Naive thymus-derived CD4-positive, alpha-beta T cell (primary cell): ENCODE measurements at places on chromosomes 12 and 14. TPM values are rescaled to one million over a fixed set of nuclear protein-coding genes. Genes with fewer than 3 reads are reported as not detected.

DNA sequence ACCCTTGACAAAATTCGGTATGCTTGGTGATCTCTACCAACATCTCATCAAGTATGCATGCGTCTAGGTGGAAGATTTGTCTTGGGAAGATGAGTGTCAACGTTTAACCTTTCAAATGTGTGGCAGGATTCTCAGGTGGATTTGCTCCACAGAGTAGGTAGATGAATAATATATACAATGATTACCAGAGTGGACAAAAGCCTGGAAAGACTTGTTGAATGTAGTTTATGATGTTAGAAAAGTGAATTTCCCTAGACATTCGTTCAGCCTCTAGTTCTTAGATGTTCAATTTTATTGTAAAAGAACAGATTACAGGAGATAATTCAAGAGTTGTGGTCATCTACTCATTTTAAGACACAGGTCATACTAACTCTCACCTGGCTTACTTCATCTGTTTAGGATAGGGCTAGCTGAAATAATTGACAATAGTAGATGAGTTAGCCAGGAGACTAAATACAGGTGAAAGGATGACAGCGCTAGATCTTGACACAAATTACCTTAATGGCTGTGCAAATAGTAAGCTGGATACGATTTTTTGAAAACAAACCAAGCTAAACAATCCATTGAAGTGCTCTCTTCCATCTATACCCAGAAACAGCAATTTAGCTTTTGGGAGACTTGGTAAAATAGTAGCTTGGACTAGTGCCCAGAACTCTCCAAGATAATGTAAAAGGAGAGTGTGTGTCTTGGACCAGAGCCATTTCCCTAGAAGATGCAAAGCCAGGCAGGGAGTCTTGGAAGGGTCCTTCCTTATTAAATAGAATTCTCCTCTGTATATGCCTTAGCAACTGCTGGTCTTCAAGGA, 168.0 kb downstream of the DACT1 start:
- H3K4me3 ChIP-seq = no peak overlapping the region
- no peak for DNase-seq
- no peaks in the 10 kb centered on the region for H3K36me3 ChIP-seq
- no peaks in the 10 kb centered on the region for H3K27me3 ChIP-seq
- no peaks in the 10 kb centered on the region for H3K4me1 ChIP-seq

- H3K4me3 ChIP-seq = no peak overlapping the region
- no peaks in the 10 kb centered on the region for H3K36me3 ChIP-seq
- no peak overlapping the region for H3K27ac ChIP-seq
- H3K27me3 ChIP-seq = no peaks in the 10 kb centered on the region
- no peak for DNase-seq
- no peaks in the 10 kb centered on the region for H3K4me1 ChIP-seq
Measured at GRCh38 chr14:37172936-37173614, 669 bp upstream of the SLC25A21 start.

DNA sequence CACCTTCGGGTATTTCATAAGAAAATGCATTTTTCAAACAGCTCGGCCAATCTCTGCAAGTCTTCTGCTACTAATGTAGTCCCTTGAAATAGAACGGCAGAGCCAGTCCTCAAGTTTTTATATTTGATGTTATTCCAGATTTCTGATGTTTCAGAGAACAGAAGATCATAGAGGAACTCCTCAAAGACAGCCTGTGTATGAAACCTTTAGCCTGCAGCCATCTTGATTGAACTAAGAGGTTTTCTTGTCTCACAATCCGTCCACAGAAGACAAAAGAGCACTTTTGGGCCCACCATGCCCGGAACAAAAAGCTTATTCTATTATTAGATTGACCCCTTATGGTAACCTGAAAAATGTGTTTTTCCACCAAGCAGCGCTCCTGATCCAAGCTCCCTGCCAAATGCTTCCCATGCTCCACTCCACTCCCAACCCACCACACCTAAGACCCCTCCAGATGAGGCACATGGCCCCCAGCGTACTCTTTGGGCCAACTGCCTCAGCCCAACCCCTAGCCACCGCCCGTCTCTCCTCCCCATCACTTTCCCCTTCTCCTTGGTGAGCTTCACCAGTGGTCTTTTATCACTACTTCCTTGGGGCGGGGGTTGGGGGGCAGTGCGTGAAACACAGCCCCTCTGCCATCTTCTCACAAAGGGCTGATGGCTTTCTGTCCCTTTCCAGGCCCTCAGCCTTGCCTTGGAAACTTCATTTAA, 175.8 kb downstream of the CALM1 start:
- H3K27me3 ChIP-seq = no peaks in the 10 kb centered on the region
- H3K36me3 ChIP-seq = no peaks in the 10 kb centered on the region
- H3K27ac ChIP-seq = no peak overlapping the region
- H3K4me1 ChIP-seq = no peaks in the 10 kb centered on the region
- no peak for DNase-seq

- H3K4me3 ChIP-seq = no peak overlapping the region
- H3K27me3 ChIP-seq = no peaks in the 10 kb centered on the region
- no peak for DNase-seq
- no peaks in the 10 kb centered on the region for H3K36me3 ChIP-seq
- H3K4me1 ChIP-seq = no peaks in the 10 kb centered on the region
- no peak overlapping the region for H3K27ac ChIP-seq
Measured at GRCh38 chr14:35512765-35513164, 21.2 kb upstream of the INSM2 start.

DNA sequence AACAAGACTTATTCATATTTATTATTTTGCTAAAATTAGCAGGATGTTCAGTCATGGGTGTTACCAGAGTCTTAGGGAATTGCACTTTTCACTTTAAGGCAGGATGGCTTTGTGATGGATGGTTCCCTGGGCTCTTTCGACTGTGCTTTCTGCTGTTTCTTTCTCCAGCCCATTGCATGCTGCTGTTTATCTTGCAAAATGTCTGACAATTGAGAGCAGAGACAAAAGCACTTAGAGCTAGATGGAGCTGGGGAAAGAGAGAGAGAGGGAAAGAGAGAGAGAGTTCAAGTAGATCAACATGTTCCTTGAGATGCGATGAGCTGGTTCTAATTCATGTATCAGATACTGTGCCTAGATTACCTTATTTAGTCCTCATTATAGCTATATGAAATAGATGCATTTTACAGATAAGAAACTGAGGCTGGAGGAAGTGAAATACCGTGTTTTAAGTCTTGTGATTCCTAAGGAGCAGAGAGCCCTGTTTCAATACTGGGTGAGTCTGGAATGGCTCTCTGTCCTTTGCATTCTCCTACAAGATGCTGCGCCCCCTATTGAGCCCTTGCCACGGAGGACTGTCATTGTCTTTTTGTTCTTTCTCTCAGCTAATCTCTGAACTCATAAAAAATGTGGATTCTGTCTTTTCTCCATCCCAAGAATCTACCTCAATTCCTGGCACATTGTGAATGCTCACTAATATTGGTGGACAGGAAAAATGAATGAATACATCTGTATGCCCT, 227.9 kb downstream of the ALG10B start:
- no peak for DNase-seq
- no peak overlapping the region for H3K4me3 ChIP-seq
- H3K4me1 ChIP-seq = no peaks in the 10 kb centered on the region
- H3K36me3 ChIP-seq = no peaks in the 10 kb centered on the region

- no peaks in the 10 kb centered on the region for H3K4me1 ChIP-seq
- H3K4me3 ChIP-seq = no peak overlapping the region
- DNase-seq = no peak
Measured at GRCh38 chr12:120677765-120678473, 9.0 kb upstream of the MLEC start.

- no peak overlapping the region for H3K27ac ChIP-seq
- H3K4me3 ChIP-seq = no peak overlapping the region
- peaks cover 6% of the 10 kb centered on the region for H3K4me1 ChIP-seq
- no peak for DNase-seq
- H3K36me3 ChIP-seq = no peaks in the 10 kb centered on the region
Measured at GRCh38 chr12:65825507-65826352, 1.4 kb downstream of the HMGA2 start.

DNA sequence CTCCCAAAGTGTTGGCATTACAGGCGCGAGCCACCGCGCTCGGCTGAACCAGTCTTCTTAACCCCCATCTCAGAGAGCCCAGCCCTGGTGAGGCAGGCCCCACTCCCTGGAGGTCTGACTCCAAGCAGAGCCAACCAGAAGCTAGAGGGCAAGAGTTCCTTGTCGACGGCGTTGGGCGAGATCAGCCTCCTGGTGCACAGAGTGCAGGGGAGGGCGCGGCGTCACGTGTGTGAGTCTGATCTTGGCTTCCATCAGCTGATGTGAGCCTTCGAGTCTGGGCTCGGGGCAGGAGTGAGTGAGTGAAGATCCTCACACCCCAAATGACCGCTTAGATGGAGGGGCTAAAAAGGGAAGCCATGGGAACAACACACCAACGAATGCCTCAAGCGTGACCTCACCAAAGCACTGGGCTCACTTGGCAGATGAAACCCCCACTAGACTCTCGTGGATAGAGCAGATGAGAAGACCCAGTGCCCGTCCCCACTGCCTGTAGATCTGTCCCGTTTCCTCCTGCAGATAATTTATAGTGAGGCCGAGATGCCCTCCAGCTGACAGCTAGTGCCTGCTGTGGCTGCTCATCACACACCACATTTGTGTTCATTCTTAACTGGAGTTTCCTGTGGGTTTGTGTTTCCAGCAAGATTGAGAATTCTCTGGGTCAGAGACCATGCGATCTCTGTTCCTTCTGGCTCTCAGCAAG, 28.6 kb upstream of the ADGRD1 start:
- H3K36me3 ChIP-seq = no peaks in the 10 kb centered on the region
- no peaks in the 10 kb centered on the region for H3K4me1 ChIP-seq
- DNase-seq = no peak
- H3K4me3 ChIP-seq = no peak overlapping the region
- H3K27me3 ChIP-seq = no peaks in the 10 kb centered on the region

DNA sequence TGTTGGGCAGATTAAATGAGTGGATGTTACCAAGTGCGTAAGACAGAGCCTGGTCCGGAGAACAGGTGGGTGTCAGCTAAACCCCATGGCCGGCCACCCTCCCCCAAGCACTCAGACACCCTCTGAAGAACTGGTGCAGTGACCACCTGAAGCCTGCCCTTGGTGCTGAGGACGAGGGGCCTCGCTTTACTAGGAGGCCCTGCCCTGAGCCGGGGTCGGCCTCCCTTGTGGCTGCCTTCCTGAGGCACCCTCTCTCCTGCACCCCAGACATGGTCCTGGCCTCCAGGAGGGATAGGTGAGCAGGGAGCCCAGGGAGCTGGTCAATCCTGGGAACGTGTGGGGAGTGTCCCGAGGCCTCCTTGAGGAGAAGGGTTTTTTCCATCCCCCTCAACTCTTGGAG, 4.9 kb upstream of the KIF26A start:
- H3K4me1 ChIP-seq = no peaks in the 10 kb centered on the region
- H3K27ac ChIP-seq = no peak overlapping the region
- no peak for DNase-seq
- peaks cover 12% of the 10 kb centered on the region for H3K27me3 ChIP-seq
- H3K4me3 ChIP-seq = no peak overlapping the region
- no peaks in the 10 kb centered on the region for H3K36me3 ChIP-seq

DNA sequence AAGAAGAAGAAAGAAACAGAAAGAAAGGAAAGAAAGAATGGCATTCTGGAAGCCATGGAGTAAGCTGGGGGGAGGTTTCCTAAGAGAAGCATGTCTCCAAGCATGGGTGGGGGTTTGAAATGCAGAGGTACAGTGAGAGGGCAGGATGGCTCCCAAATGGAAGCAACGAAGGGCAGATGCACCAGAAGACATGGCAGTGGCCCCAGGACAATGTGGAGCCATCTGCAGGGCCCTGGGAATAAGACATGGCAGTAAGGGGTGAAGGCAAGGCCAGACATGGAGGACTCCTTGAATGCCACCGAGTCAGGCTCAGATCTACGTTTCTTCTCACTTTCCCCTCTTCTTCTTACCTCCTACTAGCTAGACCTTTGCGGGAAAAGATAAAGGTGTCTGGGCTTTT, 4.7 kb upstream of the COL2A1 start:
- peaks cover 7% of the 10 kb centered on the region for H3K4me1 ChIP-seq
- H3K27me3 ChIP-seq = peaks cover 13% of the 10 kb centered on the region
- no peak for DNase-seq
- no peaks in the 10 kb centered on the region for H3K36me3 ChIP-seq
- no peak overlapping the region for H3K4me3 ChIP-seq
- no peak overlapping the region for H3K27ac ChIP-seq

- H3K27ac ChIP-seq = no peak overlapping the region
- no peaks in the 10 kb centered on the region for H3K36me3 ChIP-seq
- no peak overlapping the region for H3K4me3 ChIP-seq
- H3K4me1 ChIP-seq = no peaks in the 10 kb centered on the region
- DNase-seq = no peak
- no peaks in the 10 kb centered on the region for H3K27me3 ChIP-seq
Measured at GRCh38 chr12:124764451-124764850, 99.2 kb downstream of the SCARB1 start.

DNA sequence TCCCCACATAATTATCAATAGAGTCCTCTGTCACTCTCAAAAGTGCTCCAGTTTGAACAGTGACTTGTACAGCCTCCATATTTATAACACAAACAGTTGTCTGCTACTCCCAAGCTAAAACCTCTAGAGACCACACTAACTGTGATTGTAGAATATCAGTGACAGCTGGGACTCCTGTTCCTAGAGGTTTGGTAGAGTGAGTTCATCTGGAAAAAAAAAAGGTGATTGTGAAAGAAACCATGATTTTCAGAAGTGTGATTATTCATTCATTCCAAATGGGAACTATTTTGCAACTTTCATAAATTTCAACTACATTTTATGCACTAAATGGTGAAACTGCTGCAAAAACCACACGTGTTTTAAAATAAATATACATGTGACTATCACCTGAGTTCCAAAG, 128.0 kb upstream of the PLXNC1 start:
- H3K36me3 ChIP-seq = no peaks in the 10 kb centered on the region
- H3K27me3 ChIP-seq = no peaks in the 10 kb centered on the region
- H3K4me3 ChIP-seq = no peak overlapping the region

Gene TNFRSF1A
- total RNA-seq = 67.3 TPM

Gene C12orf50
- 0.12 TPM in 1 of 2 replicates, not detected in the other for total RNA-seq

Gene WNT1
- 0.43 TPM for total RNA-seq

Gene B4GALNT3
- total RNA-seq = 1.1 TPM

Gene MARCHF9
- 61.7 TPM for total RNA-seq

Gene TDRD9
- total RNA-seq = not detected in 2 replicates

Gene PPP1R36
- total RNA-seq = not detected

Gene ZBTB25
- total RNA-seq = 88.0 TPM

Gene CIROP
- total RNA-seq = not detected

Gene TSHR
- total RNA-seq = 1.6 and 2.2 TPM in 2 replicates

Gene MIP
- total RNA-seq = not detected

Gene TMEM52B
- not detected in 2 replicates for total RNA-seq
